ENCODE measurements at places on chromosomes 5 and 9.

DNA sequence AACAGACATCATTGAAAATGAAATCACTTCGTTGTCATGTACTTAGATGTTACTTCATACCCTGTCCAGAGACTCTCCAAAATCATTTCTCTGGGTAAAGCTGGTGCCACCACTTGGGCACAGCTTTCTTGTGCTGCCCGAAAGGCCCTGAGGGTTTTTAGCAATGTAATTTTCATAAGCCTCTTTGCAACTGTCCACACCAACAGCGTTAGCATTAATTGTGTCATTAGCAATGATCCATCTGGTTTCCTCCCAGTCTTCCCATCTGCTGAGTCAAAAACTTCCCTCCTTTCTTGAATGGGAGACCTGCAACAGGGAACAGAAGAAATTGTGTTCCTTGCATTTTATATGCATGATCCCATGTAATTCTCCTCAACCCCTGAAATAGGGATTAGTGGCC, 8.6 kb upstream of the MSX2 start:
- DNase-seq, result no peak

- no peak for DNase-seq
Observed at GRCh38 chr9:114256827-114257328, 66.0 kb upstream of the ORM1 start.

- no peak for DNase-seq
Observed at GRCh38 chr9:136517012-136517743, 28.7 kb downstream of the NOTCH1 start.

GRCh38 chr5:132327252-132327955, 33.2 kb downstream of the SLC22A4 start:
- peak; percentile 67 for DNase-seq

GRCh38 chr5:59598547-59598874, 295.0 kb downstream of the PDE4D start:
- no peak for DNase-seq

DNA sequence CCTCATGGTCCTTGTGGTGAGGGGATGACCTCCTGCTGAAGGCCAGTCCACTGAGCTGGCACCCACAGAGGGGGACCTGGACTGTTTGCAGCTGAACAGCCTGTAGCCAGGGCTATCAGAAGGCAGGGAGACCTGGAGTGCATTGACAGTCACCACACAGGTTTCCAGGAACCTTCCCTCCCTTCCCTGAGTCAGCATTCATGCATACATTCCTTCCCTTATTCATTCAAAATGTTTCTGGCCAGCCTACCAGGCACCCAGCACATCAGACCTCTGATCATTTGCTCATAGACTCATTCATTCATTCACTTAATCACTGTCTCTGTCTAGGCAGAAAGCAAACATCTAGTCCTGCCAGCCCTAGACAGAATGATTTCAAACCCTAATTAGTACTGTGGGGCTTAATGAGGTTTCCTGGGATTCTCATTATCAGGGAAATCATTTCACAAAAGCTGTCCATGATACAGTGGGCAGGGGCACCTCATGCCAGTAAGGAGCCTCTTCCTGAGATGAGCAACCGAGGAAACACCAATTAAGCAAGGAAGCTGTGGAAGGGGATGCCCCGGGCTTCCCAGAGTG, 110.1 kb upstream of the PPP1R26 start:
- DNase-seq, result no peak

DNA sequence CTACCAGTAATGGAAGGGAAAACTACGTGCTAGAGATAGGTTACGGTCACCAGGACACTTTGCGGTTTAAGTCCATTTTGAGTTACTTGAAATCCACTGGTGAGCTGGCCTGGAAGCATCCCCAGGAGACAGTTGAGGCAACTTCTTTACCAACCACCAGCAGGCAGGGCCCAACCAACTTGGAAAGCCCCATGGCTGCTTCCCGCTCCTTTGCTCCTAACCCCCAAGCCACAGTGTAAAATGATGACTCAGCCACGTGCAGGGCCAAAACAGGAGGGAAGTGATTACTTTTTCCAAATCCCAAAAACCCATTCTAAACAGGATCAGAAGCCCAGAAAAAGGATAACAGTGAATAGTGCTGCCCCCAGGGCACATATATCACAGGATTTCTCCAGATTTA, 87.4 kb downstream of the PAX5 start:
- no peak for DNase-seq

GRCh38 chr5:29984156-29984540, 1209.3 kb upstream of the CDH6 start:
- peak; percentile 71 for DNase-seq

DNA sequence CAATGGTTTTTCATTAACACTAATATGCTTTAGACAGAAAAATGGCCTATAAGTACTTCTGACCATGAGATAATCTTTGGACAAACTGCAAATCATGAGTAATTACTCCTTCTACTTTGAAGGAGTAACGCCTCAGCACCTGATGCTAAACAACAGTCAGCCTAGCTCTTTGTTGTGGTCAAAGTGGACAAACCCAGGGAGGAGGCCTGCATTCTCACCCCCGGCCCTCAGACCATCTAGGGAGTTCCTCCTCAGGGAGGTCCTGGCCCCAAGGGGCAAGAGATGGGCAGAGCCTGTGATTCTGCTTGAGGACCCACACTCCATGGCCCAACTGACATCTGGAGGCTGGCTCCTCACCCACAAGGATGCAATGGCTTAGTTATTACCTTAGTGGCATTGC, 48.2 kb upstream of the ANGPTL2 start:
- no peak for DNase-seq

GRCh38 chr5:168151041-168151440, 140.4 kb upstream of the WWC1 start:
- DNase-seq, result no peak

DNA sequence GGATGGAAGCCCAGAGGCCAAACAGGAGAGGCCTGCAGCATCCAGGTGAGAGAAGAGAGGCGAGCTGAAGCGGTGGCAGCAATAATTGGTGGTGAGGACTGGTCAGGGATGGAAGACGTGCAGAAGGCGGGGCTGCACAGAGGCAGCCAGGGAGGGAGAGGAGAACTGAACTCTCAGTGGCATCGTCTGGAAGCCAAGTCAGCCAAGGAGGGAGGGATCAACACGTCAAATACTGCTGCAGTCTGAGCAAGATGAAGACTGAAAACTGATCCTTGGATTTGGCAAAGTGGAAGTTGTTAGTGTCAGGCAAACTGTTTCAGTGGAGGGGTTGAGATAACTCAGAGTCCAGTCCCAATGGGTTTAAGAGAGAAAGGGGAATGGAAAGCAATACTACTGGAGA, 145.4 kb downstream of the CDK5RAP2 start:
- no peak for DNase-seq

DNA sequence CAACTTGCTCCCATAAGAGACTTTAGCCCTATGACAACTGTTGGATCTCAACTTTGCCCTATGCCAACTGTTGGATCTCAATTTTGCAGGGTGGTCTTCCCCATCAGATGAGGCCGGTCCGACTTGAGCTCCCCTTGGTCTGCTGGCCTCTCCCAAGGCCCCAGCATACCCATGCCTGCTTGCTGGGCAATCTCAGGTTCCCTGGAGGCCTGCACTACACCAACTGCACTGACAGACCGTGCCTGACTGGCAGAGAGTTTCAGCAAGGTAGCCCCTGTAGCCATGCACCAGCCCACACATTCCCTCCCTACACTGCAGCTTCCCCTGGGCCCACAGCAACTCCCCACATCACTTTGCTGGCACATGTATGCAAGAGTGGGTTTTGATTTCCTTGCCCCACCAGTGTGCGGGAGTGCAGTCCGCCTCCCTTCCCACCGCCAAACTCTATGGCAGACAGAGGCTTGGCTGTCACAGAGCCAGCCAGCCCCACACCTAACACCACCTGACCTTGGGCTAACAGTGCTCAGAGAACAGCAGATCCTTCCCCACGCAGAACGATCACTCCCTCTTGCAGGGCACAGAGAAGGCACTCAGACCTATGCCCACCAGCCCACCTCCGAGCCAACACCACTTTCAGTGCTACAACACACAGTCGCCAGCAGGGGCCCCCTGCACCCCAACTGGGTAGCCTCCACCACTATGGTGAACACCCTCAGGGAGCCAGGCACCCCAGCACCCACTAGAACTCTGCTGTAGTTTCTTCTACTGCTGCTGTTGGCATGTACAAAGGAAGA, 279.9 kb upstream of the COX7C start:
- DNase-seq, result no peak

GRCh38 chr9:27377811-27378456, 81.0 kb upstream of the EQTN start:
- DNase-seq, result no peak

GRCh38 chr9:129964901-129965734, 77.9 kb downstream of the FNBP1 start:
- no peak for DNase-seq

DNA sequence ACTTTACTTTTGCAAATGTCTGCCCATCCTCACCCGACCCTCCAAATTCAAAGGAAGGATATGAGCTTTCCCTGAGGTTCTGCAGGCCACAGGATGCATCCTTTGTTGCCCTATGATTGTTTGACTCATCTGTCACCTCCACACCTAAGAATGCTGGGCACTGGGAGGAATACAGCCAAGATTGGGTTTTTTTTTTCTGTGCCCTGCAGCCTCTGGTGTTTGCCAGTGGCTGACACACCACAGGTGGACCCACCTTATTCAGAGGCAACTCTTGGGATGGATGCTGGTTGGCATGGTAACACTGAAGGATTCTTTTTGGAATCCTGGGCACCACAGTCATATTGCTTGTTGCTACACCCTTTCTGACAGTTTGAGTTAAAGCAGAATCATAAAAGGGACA, 29.7 kb downstream of the C9orf152 start:
- no peak for DNase-seq

GRCh38 chr9:87810679-87811178, 71.9 kb upstream of the SPATA31E1 start:
- peak; percentile 96 for DNase-seq

- DNase-seq, result peak; percentile 97
Observed at GRCh38 chr5:133240425-133241091, 188.7 kb downstream of the HSPA4 start.

Measured in hematopoietic multipotent progenitor cell treated with erythropoietin and hydrocortisone succinate and interleukin-3 and kit ligand, for 6 days (in vitro differentiated cells).